Hippocampal formation (tissue), 2 donors: ENCODE measurements at places on chromosomes 1 and 21.

- no peak for DNase-seq
These were observed 15.7 kb upstream of the HUNK start for GRCh38 chr21:31857096-31857495.

GRCh38 chr1:17084787-17085186 is 31.0 kb upstream of the SDHB start:
- DNase-seq = no peak

GRCh38 chr1:213820362-213821149 is 167.2 kb upstream of the PROX1 start:
- no peak for DNase-seq

DNA sequence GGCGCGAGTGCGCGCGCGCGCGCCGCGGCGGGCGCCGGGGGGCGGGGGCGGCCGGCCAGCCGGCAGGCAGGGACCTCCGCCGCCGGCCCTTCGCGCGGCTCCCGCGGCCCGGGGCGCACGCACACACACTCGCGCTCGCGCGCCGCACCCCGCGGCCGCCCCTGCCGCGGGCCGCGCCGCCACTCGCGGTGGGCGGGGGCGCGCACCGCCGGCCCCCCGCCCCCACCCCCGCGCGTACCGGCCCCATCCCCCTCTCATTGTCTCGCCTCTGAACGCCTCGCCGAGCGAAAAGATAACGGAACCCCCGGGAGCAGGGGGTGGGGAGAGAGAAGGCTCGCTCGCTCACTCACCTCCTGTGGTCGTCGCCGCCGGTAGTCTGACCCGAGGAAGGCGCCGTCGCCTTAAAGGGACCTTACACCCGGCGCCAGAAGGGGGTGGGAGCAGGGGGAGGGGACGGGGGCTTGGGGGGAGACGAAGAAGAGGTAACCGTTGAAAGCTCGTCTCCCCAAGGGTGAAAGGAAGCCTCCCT is 428 bp downstream of the POGZ start:
- DNase-seq = no peak

DNA sequence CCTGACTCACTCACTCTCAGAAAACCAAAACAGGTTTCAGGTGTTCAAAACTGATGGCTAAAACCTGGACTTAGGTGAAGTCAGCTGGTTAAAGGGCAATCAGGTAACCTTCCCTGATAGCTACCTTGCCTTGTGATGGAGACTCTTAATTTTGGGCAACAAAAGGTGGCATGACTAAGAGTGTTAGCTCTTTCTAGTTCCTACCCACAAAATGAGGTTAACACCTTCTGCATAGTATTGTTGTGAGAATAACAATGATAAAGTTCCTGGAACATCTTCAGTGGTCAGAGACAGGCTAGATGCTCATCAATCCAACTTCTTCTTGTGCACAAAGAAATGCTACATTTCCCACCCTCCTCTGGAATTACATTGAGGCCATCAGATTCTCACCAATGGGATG is 214.8 kb downstream of the ZNF648 start:
- DNase-seq = no peak
